ENCODE measurements at places on chromosomes 1 and 21.

GRCh38 chr1:3740042-3740441, 12.2 kb upstream of the CCDC27 start:
- DNase-seq, result no peak

DNA sequence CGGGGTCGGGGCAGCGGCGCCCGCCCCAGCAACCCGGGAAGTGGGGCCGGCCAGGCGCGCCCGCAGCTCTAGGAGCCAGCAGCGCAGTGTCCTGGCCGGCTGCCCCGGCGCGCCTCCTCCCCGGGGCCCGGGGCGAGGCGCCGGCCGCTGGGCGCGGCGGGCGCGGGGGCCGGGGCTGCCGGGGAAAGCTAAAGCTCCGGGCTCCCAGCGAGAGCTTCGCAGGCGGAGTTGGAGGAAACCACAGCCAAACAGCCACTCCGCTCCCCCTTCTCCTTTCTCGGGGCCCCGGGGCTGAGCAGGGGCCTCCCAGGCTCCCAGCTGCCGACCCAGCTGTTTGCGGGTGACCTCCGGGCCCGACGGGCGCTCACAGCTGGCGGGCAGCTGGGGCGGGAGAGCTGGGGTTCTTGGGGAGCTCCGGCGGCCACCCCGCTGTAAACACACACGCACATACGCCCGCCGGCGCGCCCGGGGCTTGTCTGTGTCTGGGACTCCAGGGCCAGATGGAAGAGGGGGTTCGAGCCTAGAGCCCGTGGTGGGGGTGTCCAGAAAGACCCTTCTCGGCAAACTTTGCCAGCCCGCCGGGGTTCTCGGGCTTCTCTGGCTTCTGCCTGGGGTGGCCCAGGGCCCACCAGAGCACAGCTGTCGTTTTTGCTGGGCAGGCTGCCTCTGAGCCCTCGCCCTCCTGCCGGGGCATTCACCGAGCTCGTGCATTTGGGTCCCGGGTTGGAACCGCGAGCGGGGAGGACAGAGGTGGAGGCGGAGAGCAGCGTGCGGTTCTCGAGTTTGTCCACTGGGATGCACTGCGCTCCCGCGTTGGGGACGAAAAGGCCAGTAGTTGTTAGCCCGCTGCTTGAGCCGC, 1.5 kb downstream of the AJAP1 start:
- no peak for DNase-seq

DNA sequence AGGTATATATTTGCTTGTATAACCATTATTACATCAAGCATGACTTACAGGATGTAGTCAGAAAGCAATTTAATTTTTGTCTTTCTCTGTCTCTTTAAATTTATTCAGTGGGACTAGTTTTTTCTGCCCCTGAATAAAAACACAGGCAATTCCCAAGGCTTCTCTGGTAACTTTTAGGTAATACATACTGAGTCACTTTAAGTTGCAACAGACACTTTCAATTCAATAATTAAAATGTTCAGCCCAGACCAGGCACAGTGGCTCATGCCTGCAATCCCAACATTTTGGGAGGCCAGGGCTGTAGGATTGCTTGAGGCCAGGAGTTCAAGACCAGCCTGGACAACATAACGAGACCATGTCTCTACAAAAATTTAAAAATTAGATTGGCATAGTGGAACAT, 12.3 kb downstream of the SLC44A3 start:
- no peak for DNase-seq

DNA sequence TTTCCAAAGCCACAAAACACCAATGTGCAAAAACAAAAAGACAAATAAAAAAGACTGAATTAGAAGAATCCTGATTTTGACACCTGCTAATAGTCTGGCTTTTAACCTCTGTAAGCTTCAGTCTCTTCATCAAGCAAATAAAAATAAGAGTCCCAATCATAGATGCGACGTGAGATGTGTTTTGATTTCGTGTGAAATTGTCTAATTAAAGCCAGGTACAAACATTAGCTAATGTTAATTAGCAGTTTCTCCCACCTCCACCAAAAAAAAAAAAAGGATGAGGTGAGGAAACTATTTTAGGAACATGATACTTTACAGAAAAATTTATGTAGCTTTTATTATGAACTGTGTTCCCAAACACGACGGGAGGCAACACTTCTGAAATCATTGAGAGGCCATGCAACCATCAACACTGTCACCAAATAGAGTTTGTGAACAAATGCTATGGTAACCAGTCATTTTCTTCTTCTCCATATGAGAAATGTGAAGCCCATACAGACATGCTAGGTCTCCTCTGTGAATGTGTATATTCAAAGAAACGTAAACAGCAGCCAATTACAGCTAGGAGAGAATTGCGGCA, 6.7 kb upstream of the EVI5 start:
- DNase-seq, result no peak

DNA sequence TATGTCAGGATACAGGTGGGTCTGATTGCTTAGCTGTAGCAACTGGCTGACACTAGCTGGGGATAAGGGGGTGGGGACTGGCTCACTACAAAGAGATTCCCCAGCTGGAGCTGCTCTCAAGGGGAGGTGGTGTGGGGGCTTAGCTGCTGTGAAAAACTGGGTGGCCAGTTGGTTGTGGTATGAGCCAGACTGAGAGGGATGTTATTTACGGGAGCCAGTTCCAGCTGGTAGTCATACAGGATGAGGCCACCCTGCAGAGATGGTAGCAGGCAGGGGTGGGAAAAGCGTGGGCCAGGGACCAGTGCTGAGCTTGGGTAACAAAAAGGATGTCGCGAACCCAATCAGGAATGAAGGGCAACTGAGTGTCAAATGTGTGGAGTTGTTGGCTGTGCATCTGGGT, 204.0 kb upstream of the C21orf91 start:
- no peak for DNase-seq

Measured in activated T-cell treated with anti-CD3 and anti-CD28 coated beads, Interleukin-2, amount 50 U/mL, for 4 hours (primary cell).